ENCODE measurements at places on chromosomes 11 and 22. TPM values are rescaled to one million over a fixed set of nuclear protein-coding genes. Genes with fewer than 3 reads are reported as not detected.
A peak's percentile ranks its signal among the peaks of the same experiment; 100 is the strongest.

DNA sequence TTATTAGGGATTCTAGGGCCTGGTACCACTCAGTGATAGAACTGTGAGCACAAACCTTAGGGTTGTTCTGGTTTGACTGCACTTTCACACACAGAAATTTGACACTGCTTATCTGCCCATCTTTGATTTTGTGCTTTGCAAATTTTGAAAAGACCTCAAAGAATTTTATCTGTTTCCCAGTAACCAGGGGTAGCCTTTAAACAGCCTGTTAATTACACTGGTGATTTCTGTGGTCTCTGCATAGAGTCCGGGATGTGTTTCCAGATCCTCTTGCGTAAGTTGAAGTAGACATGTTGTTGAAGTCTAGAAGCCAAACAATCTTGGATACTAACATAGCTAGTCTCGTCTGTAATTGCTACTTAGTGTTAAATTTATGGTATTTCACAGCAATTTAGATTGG is 75.3 kb downstream of the C22orf31 start:
- DNase-seq = peak; percentile 40

Gene RASL10A
- total RNA-seq = not detected

- DNase-seq = peak; percentile 6
Observed at GRCh38 chr11:70158201-70158600, 44.9 kb upstream of the FADD start.

GRCh38 chr22:41482319-41482935 is 13.5 kb downstream of the ACO2 start:
- DNase-seq = peak; percentile 70

Gene C11orf91
- not detected for total RNA-seq

Gene SLC1A2
- 23.6 TPM for total RNA-seq

- no peak for DNase-seq
Observed at GRCh38 chr11:18455686-18456372, at the start of gene LDHAL6A. LDHAL6A (plus strand) TSS chr11:18455856; CDS start chr11:18456681, 825 bp downstream.

GRCh38 chr11:134677891-134678551 is 266.0 kb upstream of the B3GAT1 start:
- DNase-seq = no peak

Gene MRGPRX3
- total RNA-seq = not detected

Gene CDCA5
- total RNA-seq = 19.3 TPM

- DNase-seq = no peak
Observed at GRCh38 chr22:46602025-46602424, 18.2 kb upstream of the GRAMD4 start.

- no peak for DNase-seq
Observed at GRCh38 chr11:7246179-7246578, 5.5 kb upstream of the SYT9 start.

DNA sequence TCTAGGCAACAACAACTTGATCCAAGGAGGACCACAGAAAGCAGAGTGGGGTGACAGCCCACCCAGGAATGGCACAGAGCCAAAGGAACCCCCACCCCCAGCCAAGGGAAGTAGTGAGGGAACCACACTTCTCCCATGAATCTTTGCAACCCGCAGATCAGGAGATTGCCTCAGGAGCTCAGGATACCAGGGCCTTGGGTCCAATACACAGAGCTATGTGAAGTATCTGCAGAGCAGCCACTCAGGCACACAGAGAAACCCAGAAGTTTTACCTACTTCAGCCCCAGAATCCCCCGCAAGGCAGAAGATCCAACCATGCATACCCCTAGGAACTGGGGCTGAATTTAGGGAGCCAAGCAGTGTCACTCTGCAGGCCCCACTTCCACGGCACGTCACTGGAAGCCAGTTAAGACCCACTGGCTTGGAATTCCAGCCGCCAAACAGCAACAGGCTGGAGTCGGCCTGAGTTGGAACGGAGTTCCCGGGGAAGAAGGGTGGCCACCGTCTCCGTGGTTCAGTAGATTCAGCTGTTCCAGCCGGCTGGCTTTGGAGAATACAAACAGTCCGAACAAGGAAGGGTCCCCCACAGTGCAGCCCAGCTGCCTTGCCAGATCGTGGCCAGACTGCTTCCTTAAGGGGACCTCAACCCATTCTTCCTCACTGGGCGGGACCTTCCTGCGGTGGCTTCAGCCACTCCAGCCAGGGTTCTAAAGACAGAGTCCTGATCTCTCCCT is 174.1 kb downstream of the TTC28 start:
- peak; percentile 8 for DNase-seq

Gene KCNJ1
- 0.25 TPM for total RNA-seq

- DNase-seq = no peak
Observed at GRCh38 chr11:86702220-86702983, 30.0 kb upstream of the ME3 start.

DNA sequence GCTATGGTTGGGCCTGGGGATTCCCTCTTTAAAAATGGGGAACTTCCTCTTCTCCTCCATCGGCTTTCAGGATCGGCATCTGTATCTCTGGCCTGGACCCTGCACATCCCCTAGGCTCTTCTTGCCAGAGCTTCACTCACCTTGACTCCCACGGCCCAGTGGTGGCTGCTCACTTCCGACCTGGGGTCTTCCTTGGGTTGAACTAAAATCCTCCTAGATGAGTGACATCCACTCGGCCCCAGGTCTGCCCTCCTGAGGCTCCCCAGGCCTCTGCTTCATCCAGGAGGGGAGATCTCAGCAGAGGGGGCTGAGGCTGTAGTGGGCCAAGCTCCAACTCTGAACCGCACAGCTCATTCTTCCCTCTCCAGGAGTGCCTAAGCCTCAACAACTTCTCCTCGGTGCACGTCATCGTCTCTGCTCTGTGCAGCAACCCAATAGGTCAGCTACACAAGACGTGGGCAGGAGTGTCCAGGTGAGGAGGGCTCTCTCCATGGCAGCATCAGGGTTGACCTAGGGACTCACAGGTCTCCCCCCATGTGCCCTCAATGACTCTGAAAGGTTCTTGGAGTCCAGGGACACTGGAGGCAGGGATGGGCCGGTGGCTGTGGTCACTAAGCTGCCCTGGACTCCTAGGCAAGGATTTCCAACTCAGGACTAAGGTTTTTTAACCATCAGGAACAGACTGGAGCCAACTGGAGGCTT is 3.3 kb downstream of the RGL4 start:
- DNase-seq = no peak

- DNase-seq = no peak
Observed at GRCh38 chr11:116072601-116073410, 568.6 kb upstream of the CADM1 start.

Data from fibroblast of the aortic adventitia (primary cell).